ENCODE measurements at places on chromosomes 3 and 15.

GRCh38 chr3:78985981-78986380, 781.8 kb downstream of the ROBO1 start:
- DNase-seq, result no peak

- no peak for DNase-seq
These were observed 24.0 kb downstream of the TKT start for GRCh38 chr3:53231532-53232511.

GRCh38 chr15:56698270-56698669, 35.0 kb downstream of the ZNF280D start:
- DNase-seq, result no peak

- no peak for DNase-seq
These were observed 56.3 kb upstream of the ABI3BP start for GRCh38 chr3:101049532-101049931.

DNA sequence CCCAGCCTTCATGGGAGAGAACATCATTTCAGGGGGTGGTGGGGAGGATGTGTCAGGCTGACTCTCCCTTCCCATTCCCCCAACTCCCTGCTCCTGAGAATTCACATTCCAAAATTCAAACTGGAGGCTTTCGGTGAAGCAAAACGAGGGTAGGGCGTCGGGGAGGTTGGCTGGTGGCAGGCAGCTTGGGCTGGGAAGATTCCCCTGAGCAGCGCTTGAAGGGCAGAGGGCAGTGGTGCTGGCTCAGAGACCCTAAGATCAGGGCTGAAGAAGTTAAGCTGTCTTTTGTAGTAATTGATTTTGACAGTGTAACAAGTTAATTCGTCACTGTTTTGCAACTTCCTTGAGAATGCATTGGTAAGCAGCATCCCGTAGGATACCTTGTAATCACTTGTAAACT, 187.8 kb downstream of the RAB11A start:
- DNase-seq, result no peak

DNA sequence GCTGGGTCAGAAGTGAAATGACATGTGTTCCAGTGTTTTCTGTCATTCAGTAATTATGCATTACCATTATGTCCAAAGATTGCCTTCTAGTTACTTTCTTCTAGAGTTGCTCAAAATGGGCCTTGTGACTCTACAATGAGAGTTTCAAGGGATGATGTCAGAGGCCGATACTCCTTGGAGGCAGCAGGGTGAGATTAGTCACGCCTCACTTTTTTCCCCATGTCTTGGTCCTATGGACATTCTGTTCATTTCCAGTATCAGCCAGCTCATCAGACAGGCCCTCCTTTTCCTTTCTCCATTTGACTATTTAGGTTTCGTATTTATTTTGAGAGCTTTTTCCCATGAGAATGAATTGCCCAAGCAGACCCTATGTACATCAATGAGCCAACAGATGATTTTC, 17.5 kb downstream of the VGLL3 start:
- DNase-seq, result no peak

DNA sequence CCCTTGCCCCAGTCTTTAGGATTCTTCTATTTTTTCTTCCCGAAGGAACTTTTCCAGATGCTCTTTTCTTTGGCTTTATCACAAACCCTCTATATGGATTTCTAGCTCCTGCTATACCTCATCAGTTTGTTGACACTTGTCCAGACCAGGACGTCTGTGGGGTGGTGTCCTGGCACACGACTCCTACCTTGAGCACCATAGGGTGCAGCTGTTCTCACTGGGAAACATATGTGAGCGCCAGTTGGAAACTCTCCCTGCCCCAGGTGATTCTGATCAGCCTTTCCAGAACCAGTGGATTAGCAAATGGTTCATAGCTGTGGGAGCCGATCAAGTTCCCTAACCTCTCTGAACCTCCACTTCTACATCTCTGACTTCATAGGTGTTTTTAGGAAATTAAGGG, 40.6 kb upstream of the USP3 start:
- no peak for DNase-seq

DNA sequence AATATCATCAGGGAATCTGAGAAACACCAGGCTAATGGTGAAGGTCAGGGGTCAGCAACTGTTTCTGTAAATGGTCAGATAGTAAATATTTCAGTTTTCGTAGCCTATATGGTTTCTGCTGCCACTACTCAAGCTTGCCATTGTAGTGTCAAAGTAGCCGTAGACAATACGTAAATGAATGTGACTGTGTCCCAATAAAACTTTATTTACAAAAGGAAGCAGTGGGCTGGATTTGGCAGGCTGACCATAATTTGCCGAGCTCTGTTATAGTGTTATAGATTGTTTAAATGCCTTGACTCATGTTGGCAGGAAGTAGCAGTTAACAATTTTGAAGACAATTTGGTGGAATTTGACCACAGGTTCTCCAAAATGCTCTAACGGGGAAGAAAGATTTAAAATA, 548.2 kb downstream of the FOXP1 start:
- DNase-seq, result no peak

- DNase-seq, result no peak
These were observed at the start of gene GNAT1 for GRCh38 chr3:50190936-50191660. TSS of gene GNAT1 (plus strand) at chr3:50191610. CDS start at chr3:50191726, 116 bp downstream.

- DNase-seq, result no peak
These were observed 28.7 kb downstream of the GPR171 start for GRCh38 chr3:151174351-151174750.

DNA sequence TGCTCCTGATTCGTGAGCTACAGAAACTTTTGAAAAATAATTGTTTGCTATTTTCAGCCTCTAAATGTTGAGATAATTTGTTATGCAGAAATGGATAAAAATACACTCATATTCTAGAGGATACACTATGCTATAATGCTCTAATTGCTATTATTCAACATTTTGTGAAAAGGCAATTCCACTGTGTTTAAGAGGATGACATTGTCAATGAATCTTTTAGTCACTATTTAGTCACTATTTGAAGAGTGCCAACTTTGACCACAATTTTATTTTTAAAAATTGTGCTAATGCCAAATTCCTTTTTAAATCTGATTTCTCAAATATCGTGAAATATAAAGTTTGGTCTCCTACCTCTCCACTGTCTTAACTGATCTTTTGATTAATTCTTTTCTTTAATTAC, 604.9 kb upstream of the KCNMB2 start:
- DNase-seq, result no peak

DNA sequence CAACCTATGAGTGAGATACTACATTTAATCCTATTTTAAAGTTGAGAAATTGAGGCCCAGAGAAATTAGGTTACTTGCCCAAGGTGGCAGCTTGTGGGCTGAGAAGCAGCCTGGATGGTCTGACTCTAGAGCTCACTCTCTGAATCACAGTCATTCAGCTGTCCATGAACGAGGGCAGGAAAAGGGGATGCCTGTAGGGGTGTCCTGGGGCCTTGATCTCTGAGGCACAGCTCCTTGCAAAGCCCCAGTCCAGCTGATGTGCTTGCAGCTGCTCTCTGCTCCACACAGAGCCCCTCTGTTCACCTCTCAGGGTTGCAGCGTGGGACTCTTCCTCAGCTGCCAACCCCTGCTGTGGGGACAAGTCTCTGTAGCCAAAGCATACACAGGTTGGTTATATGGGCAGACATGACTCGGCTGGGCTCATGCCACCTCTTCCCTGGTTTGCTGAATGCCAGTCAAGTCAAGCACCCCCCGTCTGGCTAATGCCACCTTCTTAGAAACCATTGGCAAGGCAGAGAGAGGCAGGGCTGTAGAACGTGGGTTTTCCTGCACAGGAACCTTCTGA, 56.8 kb downstream of the GASK1A start:
- no peak for DNase-seq

DNA sequence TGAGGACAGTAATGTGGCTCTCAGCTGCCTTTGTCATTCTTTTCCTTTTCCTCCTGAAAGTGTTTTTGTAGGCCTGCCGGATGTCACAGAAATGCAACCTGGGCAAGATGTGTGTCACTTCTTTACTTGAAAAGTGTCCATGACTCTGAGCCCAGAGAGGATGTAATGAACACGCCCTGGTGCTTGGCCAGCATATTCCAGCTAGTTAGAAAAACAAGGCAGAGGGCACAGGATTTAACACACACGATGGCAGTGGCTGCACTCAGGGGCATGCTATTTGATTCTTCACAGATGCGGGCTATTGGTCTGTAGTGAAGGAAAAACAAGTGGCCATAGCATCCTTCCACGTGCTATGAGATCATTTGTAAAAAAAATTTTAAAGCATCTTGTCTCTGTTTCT, 30.3 kb upstream of the PTX3 start:
- no peak for DNase-seq

DNA sequence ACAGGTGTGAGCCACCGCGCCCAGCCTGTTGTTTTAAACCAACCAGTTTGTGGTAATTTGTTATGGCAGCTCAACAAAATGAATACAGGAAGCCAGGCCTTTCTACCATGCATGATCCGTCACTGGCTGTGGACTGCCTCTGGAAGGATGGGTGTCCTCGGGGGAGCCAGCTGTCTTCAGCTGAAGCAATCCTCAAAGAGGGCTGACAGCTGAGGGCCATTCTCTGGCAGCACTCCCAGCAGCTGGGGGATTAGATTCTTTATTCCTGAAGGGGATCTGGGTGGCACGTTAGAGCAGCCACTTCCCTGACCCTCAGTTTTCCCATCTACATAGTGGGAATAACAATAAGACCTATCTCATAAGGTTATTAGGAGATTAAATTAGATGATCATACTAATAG, 24.4 kb downstream of the POLR2M start:
- no peak for DNase-seq

DNA sequence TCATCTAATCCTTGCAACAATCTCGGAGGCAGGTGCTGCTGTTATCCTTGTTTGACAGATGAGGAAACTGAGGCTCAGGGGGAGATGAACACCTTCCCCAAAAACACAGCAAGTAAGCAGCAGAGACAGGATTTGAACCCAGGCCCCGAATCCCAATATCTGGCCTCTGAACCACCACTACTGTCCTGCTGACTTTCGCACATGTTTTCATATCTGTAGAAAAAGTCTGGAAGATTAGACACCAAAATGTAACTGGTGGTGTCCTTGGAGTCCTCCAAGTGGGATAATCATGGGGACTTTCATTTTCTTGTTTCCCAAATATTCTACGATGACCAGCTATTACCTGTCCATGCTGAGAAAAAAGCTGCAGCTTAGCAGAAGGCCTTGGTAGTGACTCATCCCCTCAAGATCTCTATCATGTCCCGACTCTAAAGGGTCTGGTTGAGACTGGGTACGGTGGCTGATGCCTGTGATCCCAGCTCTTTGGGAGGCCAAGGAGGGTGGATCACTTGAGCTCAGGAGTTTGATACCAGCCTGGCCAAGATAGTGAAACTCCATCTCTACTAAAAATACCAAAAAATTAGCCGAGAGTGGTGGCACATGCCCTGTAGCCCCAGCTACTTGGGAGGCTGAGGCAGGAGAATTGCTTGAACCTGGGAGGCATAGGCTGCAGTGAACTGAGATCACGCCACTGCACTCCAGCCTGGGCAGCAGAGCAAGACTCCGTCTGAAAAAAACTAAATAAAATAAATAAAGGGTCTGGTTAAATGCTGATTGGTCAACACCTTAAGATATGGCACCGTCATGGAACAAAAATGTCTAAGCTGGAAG, 8.6 kb downstream of the IRAK2 start:
- DNase-seq, result no peak

DNA sequence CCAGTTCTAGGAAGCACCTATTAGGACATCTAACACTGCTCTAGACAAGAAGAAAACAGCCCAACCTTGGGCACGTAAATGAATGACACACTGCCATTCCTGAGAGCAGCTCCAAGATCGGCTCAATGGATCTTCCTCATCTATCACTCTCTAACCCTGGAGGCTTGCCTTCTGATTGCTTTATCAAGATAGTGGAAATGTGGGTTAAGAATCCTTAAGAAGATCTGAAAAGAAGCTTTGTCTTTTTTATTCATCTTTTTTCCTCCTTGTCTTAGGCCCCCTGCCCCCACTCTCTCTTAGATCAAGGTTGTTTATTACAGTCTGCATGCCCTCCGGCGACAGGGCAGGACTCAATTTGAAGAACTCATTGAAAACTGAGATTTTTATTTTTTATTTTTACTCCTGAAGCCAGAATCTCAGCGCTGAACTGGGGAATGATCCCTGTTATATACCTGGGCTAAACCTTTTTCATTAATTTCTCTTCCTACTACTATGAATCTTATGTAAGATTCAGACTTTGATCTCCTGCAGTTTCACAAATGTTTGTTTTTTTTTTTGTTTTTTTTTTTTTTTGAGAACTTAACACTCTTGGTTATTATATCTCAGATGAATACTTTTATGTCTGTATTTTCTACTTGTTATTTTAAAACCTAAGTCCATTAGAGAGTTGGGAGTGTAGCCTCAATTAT, 219.5 kb downstream of the SV2B start:
- DNase-seq, result no peak

GRCh38 chr3:136642711-136643110, 109.5 kb downstream of the STAG1 start:
- no peak for DNase-seq

DNA sequence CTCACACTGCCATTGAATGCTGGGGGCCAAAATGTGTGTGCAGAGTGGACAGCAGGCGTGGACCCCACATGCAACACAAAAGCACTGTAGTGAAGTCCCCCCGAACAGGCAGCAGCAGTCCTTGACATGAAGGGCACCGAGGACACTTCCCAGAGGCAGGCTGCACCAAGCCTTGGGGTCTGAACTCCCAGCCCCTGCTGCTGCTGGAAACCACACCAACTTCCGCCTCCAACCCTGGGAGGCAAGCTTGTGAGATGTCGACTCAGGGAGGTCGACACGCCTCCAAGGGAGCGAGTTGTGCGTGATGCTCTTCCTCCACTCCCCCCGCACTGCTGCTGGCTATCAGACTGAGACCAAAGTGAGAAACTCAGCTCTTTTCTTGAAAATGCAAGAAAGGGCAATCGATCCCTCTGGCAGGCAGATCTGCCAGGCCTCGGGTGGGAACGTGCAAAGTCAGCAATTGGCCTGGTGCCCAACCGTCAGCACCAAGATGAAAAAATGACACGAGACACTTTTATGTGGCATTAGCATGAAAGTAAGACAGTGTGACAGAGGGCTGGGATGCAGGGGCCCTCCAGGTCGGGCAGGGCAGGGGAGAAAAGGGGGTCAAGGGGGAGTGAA, 43.6 kb downstream of the WHAMM start:
- DNase-seq, result no peak

DNA sequence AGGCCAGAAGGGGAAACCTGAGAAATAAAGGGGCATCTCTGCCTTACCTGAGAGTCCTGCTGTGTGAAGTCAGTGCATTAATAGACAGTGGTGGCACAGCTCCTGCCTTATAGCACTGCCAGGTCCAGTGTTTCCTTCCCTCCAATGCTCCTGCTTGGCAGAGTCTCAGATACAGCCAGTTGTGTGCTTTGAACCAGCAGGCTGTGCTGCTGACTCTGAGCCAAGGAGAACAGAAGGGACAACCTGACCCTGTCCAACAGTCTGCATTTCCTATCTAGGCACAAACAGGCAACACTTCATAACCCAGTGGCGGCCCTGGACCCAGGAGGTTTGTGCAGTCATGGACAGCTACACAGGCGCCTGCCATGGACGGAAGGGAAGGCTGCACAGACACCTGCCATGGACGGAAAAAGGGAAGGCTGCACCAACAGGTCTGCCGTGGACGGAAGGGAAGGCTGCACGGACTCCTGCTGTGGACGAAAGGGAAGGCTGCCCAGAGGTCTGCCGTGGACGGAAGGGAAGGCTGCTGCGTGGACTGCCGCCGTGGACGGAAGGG, 33.9 kb upstream of the PLXNA1 start:
- DNase-seq, result no peak
